ENCODE measurements at places on chromosomes 7 and 10.

DNA sequence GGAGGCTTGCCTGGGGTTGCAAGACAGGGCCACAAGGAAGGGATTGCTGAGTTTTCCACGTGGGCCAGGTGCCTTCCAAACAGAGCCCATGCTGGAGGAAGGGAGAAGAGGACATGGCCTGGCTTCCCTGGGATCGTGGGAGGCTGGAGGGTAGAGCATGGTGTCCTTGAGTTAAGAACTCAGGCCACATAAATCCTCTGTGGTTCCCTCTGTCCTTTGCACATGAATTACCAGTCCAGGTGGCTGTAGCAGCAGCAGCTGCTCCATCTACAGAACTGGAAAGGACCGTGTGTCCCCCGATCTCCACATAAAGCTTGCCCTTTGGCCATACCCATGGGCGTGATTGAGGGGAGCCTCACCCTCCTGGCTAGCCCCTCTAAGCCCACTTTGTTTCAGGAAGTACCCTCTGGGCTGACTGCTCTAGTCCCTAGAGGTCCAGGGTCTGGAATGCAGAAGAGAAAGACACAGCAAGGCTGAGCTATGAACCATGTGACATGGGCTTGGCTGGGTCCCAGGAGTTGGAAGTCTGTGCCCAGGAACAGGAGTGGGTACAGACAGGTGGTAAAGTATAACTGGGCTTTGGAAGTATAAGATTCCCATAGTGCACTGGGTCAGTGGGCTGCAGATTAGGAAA is 84.9 kb downstream of the C10orf105 start:
- no peak for DNase-seq

DNA sequence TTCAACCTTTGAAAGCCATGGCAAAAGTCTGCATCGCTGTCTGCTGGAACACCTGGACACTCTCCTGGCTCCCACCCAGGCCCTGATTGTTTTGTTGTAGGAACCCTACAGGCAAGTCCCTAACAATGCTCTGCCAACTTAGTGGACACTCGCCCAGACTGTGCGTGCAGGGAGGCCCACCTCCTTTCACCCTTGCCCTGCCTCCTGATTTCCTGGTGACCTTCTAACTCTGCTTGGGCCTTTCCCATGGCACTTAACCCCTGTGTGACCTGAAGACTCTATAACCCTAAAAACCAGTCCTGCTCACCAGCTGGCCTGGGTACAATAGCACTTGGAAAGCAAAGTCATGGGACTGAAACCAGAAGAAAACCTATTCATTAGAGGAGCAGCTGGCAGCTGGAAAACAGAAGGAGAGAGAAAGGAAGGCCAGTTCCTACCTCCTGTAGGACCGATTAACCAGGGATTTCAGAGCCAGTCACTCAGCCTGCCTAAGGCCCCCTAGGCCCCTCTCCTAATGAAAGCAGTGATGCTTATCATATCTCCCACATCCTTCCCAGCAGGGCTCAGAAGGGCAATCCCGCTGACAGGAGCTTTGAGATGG is 82.7 kb upstream of the KMT2E start:
- DNase-seq: no peak

DNA sequence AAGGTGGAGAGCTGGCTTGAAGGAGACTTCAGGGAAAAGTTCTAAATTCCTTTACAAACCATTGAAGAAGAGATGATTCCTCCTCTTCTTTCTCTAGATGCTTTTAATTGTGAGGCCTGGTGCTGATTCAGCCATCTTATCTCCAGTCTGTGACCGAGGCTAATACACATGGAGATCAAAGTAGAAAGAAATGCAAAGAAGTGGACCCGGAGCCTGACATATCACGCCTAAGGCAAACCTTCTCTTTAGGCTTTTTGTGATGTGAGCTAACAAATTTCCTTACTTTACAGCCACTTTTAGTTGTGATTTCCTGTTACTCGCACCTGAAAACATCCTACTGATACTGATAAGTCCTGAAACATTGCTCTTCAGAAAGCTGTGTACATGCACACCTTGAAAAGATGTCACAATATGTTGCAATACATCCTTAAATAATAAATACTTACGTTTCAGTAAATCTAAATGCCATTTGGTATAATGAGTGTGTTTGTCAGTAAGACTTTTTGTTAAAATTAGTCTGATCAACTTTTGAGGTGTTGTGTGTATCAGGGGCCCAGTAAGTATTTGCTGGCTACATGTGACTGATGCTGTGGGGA is 192.4 kb downstream of the BAMBI start:
- no peak for DNase-seq

- no peak for DNase-seq
Observed at GRCh38 chr7:95632609-95633008, 36.3 kb upstream of the PDK4 start.

DNA sequence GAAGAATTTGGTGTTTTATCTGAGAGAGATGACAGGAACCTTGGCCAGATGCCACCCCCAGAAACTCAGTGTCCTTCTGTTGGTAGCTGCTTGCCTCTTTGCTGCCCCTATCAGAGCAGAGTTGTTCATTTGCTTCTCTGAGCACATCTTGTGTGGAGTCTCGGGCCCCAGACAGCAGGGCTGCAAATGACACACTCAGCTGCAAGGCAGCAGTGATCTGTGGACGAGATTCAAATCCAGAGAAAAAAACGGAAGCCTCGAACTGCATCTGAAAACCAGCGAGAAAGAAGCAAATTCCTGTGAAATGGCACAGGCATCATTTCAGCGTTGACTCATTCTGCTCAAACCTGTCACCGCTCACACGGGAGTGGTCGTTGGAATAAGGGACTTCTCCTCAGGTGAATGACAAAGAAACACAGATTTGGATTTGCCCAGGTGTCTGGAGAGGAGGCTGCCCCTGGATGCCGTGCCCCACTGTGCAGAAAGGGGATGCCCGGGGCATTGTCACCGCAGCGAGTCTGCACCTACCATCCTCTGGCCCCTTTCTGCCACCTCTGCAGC is 144.7 kb downstream of the PFKFB3 start:
- peak; percentile 58 for DNase-seq

- no peak for DNase-seq
Observed at GRCh38 chr7:24786941-24787340, 29.7 kb upstream of the GSDME start.

- no peak for DNase-seq
Observed at GRCh38 chr10:132403511-132404168, 6.6 kb downstream of the PWWP2B start.

DNA sequence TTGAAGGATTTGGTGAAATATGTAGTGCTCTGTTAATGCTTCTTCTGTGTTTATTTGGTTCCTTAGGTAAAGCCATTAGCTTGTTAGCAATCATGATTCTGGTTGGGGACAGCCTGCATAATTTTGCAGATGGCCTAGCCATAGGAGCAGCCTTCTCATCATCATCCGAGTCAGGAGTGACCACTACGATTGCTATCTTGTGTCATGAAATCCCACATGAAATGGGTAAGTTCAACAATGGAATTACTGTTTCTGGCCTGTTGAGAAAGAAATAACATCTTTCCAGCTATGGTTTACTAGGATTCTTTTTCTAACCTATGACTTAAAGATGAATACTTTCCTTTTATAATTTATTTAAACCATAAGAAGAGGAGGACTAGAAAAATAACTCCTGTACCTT is 48.9 kb downstream of the SLC39A12 start:
- DNase-seq: no peak

GRCh38 chr7:23062452-23062851 is 43.1 kb upstream of the KLHL7 start:
- DNase-seq: no peak

DNA sequence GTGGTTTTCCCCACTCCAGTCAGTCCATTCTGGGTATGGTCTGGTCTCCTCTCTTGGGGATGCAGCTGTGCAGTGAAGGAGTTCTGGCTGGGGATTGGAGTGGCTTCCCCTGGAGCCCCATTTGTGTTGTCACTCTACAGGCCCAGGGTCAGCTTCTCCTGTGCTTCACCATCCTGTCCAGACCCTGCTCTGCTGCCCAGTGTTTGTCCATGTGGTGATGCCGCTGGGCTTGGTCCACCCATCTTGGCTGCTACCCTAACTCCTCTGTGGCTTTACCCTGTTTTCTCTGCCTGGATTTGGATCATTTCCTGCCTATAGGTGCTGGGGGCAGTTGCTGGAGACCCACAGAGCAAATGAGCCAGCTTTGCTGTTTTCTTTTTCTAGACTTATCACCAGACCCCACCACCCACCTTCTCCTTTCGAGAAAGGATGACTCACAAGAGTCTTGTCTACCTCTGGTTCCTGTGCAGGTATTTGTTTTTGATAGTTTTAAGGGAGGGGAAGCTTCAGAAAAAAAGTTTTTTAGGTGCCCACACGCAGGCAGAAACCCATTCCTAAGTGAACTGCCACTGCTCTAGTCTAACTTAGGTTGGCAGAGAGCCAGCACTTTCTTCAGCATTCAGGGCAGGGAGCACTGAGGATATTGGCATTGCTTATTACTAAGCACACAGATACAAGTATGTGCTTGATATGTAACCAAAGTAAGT is 8.5 kb downstream of the ZDHHC16 start:
- no peak for DNase-seq

DNA sequence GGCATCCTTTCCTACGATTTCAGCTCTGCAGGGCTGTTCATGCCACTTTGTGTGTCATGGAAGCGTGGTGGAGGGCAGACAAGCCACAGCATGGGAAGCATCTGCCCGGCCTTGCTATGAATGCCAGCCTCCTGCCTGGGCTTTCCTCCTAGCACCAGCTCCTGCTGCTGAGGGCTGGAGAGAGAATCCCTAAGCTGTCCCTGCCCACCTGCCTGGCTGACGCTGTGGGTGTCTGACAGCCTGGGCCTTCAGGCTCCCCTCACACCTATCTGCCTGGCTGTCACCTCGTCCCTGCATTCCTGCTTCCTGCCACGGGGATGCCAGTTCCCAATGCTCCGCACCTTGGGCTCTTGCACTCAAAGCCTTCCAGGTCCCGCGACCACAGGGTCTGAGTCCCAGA is 606.5 kb upstream of the MGMT start:
- no peak for DNase-seq

GRCh38 chr7:51045319-51046102 is 262.8 kb upstream of the GRB10 start:
- DNase-seq: no peak

GRCh38 chr7:138837627-138838026 is 39.6 kb upstream of the ATP6V0A4 start:
- DNase-seq: no peak

DNA sequence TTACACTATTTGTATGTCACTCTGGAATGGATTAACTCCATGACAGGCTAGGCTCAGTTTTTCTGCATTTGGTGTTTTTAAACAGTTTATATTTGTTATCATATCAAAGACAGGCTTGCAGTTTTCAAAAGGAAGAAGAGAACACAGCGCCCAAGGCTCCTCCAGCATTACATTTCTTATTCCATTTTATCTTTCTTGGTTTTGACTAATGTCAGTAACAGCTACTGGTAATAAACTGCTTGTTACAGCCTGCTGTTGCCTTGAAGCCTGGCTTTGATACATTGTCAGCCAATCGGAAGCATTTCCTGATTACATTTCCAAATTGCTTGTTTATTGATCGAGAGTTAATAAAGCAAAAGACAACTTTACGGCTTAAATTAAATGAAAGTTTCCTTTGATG is 166.0 kb upstream of the MDFIC start:
- no peak for DNase-seq

DNA sequence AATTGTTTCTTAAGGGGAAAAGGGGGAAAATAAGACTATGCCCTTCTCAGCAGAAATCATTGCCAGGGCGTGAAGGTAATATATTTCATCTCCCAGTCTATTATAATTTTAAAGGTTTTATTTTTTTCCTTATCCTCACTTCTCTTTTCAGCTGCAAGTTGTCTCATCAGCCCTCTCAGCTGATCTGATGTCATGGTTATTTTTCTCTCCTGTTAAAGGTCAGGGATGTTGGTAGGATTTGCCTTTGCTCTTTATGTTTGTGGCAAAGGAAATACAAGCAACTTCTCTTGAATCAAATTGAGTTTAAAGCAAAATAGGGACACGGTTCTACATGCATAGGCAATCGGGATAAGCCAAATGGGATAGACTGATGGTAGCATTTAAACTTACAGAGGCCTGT is 946.9 kb downstream of the SORCS1 start:
- no peak for DNase-seq

DNA sequence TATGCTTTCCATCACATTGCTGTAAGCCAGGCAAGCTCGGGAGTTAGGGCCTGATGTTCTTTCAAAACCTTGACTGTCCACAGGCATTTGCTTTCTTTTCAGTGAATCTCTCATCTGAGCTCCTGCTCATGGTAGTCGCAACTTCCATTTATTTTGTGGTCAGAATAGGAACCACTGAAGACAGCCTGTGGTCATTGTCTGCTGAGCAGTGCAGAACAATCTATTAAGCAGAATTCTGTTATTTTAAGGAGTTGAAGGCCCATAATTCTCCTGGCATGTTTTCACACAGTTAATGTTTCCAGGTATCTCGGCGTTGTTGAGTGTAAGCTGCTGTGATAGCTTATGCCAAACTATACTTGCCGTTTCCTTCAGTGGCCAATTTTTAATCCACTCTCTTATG is 491.1 kb upstream of the AKR1E2 start:
- no peak for DNase-seq

DNA sequence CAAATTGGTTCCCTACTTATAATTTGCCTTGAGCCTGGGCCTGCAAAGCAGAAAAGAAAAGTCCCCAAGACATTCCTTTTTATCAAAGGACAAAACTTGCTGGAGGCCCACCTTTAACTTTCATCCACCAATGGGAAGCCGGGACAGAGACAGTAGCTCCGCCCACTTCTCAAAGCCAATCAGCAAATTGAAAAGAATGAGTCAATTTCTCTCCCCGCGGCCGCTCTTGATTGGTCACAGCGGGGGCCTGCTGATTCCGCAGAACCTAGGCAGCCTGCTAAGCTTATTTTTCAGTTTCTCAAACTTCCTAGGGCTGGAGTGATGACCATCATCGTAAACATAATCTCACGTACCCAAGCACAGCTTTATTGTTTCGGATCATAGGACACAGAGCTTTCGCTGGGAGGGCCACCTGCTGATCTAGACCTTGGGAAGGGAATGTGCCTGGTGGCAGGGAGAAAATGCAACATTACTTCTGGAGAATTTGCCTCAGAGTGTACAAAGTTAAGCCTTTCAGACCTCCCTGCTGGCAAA is at the start of gene SLC13A4:
TSS of gene SLC13A4 (minus strand) at position 51 of the 534 bp plus-strand sequence. CDS start 690 bp downstream, outside the sequence.
- DNase-seq: no peak

GRCh38 chr7:55381189-55381588 is 16.1 kb downstream of the LANCL2 start:
- no peak for DNase-seq

- peak; percentile 58 for DNase-seq
Observed at GRCh38 chr10:79052291-79053080, 16.3 kb upstream of the ZMIZ1 start.

GRCh38 chr10:87617503-87617902 is 42.2 kb upstream of the PAPSS2 start:
- no peak for DNase-seq
